Choroid plexus epithelial cell (primary cell): ENCODE measurements at places on chromosomes 2 and 18.

DNA sequence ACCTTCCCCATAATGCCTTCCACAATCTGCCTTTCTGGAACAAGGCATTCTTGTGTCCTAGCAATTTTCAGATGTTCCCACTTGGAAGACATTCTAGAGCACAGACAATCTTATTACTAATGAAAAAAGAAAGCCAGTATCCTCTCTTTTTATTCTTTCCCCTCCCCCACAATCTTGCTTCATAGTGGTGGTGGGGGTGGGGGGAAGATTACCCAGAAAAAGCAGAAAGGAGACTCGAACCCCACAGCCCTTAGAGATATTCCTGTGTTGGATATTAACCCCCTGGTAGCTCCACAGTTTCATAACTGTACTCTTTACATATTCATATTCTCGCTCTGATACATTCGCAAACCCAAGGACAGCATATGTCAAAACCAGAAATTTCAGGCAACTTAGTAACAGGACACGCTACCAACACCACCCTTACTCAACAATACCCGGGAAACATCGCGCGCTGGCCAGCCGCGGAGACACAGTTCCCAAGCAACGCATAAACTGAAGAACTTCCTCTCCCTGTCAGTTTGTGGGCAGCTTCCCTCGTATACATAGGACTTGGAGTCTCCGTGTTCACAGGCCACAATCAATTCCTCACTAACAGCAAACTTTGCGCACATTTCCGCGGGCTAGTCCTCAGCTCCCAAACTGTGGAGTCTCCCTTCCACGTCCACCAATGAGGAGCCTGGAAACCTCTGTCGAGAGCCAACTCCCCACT is 793 bp downstream of the NR4A2 start:
- peak; percentile 83 for DNase-seq

DNA sequence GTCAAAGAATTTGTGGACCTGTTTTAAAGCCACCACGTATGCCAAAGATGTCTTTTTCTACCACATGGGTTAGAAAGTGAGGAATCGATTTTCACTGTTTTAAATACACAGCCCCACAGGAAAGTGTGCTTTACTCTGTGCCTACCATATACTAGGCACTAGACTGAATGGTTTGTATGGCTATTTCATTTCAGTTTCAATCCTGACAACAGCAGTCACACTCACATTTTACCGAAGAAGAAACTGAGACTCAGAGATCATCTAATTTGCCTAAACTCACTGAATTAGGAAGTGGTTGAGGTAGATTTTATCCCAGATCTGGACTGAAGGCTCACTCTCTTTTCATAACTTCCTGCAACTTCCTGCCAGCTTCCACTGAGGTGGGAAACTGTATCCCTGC is 176.4 kb downstream of the ALK start:
- no peak for DNase-seq

DNA sequence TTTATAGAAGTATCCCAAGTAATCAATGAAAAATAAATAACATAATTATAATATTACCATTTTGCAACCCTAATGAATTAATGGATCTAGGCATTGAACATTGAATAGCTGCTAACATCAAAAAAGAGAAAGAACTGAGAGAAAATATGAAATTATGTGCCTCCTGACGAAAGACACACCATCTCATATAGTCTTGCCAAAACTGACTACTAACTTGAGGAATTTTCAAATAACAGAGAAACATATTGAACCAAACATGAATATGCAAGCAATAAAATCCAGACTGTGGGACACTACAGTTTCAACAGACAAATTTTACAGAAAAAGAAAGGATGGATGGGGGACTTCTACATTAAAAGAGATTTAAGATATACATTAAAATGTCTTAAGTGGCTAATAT is 165.7 kb downstream of the WDPCP start:
- DNase-seq = no peak

DNA sequence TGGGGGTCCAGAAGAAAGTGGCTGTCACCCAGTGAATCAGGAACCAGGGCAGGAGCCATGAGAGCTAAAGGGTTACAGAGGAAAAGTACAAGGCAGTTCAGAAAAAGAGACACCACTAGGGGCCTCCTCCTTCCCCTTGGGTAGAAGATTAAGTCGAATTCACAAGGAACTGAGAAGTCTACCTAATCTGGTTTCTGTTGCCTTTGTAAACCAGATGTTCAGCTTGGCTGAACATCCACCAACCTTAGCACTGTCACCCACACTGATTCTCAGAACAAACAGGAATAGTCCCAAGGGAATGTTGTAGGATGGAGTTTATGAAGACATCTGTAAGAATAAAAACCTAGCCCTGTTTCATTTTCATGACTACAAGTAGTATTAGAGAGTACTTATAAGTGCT is 90.4 kb upstream of the NOSTRIN start:
- peak; percentile 42 for DNase-seq

DNA sequence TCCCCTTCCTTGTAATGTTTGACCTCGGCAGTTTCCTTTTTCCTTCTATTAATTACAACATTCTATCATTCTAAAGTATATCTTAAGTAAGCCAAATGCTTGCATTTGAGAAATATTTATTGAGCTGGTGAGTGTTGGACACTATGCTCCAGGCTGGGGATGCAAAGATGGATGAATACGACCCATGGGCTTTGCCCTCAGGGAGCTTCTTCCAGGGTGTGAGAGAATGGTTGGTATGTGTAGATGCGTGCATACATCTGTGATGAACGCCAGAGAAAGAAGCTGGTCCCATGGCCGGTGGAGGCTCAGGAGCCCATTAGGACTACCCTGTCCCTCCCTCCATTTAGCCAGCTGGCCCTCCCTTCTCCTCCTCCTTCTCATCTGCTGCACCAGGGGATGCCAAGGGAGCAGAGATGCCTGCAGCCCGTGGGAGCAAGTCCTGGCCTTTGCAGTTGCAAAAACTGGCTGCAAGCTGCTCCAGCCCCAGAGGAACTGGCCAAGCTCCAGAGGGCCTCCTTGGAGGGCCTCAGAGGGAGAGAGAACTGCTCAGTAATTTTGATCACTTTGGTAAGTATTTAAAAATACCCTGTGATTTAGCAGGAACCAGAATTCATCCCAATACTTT is 65.7 kb upstream of the FOSL2 start:
- peak; percentile 54 for DNase-seq

- peak; percentile 85 for DNase-seq
Observed at GRCh38 chr2:55148269-55148668, 83.8 kb downstream of the CLHC1 start.

GRCh38 chr2:190889175-190889943 is 8.7 kb downstream of the GLS start:
- no peak for DNase-seq

GRCh38 chr2:172434821-172435605 is 7.6 kb downstream of the ITGA6 start:
- no peak for DNase-seq

DNA sequence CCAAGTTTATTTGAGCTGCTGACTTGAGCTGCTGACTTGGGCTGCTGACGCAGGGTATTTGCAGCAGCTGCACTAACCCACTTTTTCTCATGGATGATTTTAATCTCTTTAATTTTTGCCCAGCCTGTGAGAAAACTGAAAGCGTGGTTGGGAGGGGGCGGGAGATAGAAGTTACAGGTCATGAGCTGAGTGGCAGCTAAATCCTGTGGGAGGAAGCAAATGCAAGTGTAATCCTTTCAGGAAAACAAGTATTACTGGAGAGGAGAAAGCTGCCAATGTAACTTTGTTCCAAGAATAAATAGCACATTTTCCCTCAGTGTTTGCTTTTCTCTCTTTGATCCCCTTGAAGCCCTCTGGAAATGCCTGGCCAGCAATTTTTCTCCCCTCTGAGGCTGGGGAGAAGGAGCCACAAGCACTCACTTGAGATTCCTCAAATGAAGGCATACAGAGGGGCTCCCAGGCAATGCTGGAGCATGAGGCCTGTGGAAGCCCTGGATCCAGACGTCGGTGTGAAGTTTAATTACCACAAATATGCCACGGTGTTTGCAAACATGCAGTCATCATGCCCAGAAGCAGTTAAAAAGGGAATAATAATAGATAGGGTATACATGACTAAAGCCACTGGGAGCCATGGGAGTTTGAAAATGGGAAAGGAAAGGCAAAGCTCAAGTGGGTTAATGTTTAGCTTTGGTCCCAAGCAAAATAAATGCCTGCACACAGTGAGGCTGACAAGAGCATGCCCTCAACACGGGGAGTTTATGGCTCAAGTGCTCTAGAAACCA is 10.4 kb upstream of the EVA1A start:
- DNase-seq = peak; percentile 70

DNA sequence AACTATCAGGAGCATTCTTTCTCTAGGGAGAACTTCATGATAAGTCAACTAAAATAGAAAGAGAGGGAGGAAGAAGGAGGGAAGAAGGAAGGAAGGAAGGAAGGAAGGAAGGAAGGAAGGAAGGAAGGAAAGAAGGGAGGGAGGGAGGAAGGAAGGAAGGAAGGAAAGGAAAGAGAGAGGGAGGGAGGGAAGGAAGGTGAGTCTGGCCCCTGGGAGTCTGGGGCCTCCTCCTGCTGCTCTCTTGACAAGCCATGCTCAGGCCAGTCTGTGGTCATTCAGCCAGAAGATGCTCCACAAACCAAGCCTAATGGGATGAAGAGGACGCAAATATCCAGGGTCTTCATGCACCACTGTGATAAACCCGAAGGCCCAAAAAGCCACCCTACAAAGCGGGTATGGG is 216.4 kb upstream of the AGAP1 start:
- DNase-seq = no peak

- no peak for DNase-seq
Observed at GRCh38 chr2:235638541-235639427, 144.9 kb downstream of the AGAP1 start.

DNA sequence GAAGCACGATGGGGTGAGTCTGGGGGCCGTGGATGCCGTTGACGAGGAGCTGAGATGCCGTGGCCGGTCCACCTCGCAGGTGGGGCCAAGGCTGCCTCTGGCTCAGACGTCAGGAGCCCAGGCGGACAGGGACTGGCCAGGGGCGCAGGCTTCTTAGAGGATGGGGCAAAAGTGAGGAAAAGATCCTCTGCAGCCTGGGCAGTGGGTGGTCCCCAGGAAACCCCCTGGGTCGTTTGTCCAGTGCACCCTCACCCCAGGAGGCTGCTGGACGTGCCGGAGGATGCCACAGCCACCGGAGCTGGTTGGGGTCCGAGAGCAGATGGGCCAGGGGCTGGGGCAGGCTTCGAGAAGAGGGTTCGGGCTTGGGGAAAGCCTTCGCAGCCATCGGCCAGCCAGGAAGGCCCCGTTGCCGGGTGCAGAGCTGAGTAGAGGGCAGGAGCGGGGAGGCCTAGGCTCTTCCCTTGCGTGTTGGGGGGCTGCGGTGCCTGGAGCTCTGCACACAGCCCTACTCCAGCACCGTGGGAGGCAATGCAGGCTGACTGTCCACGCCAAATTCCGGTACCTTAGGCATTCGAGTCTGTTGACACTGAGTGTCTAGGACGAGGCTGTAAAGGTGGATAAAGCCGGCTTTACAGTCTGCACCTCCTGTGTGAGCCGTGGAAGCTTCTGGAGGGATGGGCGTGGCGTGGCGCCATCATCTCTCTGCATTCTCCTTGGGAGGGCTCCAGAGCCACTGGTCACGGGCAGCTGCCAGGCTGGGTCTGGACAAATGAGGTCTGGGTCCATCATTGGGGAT is 18.8 kb downstream of the GPC1 start:
- no peak for DNase-seq

GRCh38 chr2:86441392-86441881 is 266 bp downstream of the KDM3A start:
- DNase-seq = no peak

GRCh38 chr18:41569867-41570266 is 385.2 kb upstream of the PIK3C3 start:
- no peak for DNase-seq

DNA sequence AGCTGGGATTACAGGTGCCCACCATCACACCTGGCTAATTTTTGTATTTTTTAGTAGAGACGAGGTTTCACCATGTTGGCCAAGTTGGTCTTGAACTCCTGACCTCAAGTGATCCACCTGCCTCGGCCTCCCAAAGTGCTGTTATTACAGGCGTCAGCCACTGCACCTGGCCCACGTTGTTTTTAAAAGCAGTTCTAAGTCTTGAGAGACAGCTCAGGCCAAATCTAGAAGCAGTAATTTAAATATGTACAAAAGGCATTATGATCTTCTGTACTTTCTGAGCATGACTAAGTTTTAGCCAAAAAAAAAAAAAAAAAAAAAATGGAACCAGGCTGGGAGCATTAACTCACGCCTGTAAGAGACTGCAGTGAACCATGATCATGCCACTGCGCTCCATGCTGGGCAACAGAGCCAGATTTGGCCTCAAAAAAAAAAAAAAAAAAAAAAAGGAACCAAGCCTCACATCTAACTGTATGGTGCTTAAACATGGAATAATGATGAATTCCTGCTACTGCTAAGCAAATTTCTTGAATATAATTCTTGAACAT is 4.0 kb downstream of the ABHD3 start:
- no peak for DNase-seq

DNA sequence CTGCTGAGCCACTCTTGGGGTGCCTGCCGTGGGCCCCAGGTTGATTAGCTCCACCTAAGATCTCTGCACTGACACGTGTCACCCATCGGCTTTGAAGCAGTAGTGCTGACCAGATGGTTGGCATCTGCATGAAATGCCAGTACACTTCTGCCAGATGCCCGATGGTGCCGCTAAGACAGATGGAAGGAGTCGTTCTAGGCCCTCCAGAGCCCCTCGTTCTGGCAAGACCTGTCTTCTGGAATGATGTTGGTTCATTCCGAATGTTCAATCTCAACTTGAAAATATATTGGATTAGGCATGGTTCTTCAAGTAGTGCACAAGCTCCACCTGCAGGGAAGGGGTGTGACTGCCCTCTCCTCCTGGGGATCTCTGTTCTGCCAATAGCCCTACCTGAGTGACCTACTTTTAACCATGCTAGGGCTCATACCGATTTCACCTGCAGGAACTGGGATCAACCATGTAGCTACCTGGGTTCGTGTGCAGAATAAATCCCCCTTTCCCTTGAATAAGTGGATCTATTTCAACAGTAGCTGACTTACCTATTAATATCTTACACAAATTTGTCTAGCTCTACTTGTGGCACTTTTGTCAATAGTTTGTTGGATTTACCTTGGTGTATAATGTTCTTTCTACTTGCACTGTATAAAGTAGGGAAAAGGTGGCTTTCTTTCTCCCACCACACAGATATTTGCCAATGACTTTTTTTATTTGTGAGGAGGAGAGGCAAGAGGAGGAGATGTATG is 342.6 kb downstream of the CTNNA2 start:
- DNase-seq = peak; percentile 8

- DNase-seq = no peak
Observed at GRCh38 chr18:43800584-43800983, 523.3 kb upstream of the SYT4 start.

DNA sequence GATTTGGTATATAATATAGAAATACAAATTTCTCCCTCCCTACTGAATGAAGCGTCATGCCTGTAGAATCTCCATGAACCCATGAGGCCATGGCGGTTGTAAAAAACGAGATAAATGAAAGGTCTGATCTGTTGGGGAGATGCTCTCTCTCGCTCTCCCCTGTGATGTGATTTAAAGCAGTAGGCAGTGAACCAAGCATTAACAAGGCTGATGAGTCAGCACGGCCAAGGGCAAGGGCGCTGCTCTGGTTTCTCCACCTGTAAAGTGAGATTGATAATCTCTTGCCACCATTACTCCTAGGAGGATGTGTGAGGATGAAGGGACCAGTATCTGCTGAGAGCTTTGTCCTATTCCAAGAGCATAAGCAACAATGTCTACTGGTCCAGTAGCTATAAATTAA is 553.3 kb downstream of the CMPK2 start:
- no peak for DNase-seq

GRCh38 chr2:18650221-18650620 is 60.9 kb upstream of the NT5C1B start:
- no peak for DNase-seq
